Tibial nerve (tissue), 4 donors: ENCODE measurements at places on chromosomes 3 and 15.

DNA sequence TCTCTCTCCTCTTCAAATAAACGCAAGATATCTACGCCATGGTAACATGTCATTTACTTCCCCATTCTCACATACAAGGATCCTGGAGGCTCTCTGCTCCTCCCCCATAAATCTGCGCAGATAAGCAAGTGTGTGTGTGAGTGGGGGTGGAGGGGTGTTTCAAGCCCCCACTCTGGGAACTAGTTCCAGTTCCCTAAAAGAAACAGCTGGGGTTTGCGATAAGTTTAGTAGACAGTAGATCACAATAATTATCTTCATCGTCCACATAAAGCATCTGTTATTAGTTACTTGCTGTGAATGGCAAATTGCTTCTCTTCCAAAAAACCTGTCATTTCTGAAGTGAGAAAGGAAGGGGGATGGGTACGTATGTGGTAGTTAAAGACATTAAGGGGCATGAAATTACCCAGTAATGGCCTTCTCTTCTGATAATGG, 79.8 kb downstream of the RBPMS2 start:
- DNase-seq, result no peak

DNA sequence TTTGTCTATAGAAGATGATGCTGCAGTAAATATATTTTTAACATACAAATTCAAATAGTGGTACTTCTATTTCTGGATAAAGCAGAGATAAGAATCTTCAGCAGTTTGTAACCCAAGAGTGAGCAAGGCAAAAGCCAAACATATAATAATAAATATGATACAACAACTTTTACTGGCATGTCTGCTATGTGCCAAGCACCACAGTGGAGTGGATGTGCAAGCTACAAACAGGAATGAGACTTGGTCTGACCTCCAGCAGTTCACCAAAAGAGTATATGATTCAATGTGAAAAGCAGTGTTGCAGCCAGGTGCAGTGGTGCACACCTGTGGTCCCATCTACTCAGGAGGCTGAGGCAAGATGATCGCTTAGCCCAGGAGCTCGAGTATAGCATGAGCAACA, 395.6 kb downstream of the EPHB1 start:
- DNase-seq, result no peak

DNA sequence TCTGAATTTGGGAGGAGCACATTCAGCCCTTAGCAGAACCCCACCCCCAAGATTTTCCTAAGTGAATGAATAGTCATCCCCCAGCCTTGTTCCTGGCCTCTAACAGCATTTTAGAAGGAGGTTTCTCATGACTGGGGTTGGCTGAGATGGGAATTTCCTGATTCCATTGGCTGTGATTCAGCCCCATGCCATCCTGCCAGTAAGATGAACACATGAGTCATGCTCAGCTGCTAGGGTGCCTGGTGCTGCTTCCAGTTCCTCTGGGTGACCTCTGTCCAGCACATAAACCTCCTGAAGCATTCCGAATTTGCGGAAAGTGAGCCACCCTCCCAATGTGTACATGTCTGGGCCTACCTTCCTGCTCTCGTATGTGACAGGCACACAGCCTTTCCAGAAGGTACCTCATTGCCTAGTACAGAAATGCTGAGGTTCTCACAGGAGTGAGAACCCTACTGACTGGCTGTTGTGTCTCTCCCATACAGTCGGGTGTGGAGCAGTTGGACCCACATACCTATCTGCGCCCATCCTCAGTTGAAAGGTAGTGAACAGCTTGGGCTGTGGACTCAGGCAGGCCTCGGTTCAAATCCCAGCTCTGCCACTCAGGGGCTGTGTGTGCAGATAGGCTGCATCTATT, 91.7 kb downstream of the APBA2 start:
- no peak for DNase-seq

- no peak for DNase-seq
Measured at GRCh38 chr3:15206662-15207576, 873 bp downstream of the CAPN7 start.

- DNase-seq, result no peak
Measured at GRCh38 chr3:57981483-57982087, 26.6 kb upstream of the FLNB start.

- DNase-seq, result no peak
Measured at GRCh38 chr3:127147291-127147885, 45.5 kb upstream of the PRR23E start.

DNA sequence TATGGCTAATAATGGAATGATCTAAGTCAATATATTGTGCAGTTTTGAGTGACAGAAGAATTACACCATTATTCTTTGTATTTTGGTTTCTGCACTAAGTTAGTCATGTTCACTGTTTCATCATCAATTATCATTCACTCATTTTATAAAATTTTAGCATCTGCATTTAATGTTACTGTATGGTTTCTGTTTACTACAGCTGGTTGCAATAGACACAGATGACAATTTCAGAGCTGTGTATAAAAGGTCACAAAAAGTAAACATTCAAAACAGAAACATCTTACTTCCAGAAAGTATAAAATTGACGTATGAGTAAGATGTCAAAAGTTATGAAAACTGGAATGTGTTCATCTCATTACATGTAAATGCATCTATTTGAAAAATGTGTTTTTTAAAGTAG, 111.1 kb upstream of the GBE1 start:
- no peak for DNase-seq

DNA sequence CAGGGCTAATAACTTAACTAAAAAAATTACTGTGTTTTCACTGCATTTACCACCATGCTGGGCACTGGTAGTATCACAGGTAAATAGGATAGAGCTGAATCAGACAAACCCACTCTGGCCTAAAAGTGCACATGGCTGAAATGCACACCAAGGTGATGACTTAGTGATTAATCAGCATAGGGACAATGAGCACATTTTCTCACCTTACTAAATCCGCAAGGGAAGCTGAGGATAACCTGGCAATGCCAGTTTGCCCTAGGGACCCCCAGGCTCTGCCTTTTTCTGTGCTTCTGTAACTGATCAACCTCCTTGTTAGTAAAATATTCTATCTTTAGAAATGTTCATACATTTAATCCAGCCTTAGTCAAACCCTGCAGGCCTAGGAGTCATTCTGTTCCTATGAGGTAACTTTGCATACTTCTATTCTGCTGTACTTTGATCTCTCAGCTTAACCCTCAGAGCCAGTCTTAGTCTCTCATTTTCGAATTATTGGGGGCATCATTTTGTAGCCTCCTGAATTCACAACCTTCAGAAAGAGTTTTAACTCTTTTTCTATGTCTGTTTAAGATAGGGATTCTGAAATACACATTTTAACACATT, 562.9 kb upstream of the KCNMB2 start:
- DNase-seq, result no peak

DNA sequence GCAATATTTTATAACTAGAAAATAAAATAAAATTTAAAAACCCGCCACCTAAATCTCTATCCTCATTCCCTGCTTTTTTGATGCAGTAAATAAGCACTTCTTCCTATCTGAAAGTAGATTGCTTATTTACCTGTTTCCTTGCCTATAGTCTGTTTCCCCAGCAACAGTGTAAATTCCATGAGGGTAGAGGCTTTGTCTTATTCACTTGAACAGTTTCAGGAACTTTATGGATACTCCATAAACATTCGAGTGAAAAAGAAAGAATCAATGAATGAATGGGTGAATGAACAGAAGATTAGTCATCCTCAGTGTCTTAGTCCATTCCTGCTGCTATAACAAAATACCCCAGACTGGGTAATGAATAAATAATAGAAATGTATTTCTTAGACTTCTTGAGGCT, 41.7 kb downstream of the SHC4 start:
- DNase-seq, result no peak

GRCh38 chr15:49718846-49719245, 98.0 kb downstream of the DTWD1 start:
- no peak for DNase-seq

DNA sequence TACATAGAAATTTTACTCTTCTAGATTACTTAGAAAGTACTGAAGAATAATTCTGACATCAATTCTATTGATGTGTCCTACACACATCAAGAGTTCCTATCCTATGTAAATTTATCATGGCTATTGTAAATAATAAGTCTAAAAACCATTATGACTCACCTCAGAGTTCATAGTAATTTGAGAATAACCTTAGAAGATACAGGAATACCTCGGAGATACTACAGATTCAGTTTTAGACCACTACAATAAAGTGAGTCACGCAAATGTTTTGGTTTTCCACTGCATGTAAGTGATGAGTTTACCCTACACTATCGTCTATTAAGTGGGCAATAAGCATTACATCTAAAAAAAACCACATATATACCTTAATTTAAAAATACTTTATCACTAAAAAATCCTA, 74.8 kb downstream of the NR1I2 start:
- no peak for DNase-seq

- DNase-seq, result peak; percentile 48
Measured at GRCh38 chr3:190120269-190121060, at the start of gene P3H2. TSS of gene P3H2 (minus strand) at chr3:190120897. CDS start at chr3:190120731, 166 bp downstream.

DNA sequence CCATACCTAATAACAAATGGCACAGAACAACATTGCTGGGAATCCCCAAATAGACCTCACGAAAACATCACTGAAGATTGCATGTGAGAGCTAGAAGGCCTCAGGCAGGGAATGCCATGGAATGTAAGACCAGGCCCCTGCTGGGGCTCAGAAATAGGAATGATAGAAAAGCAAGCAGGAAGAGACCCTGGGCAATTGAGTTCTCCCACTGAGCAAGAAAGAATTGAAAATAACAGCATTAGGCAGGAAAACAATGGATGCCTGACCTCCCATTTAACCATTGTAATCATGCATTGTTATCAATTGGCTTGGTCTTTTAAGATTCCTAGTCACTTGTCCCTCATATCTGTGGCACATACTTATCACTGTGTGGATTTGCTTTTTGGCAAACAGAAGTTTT, 581.6 kb downstream of the FHIT start:
- no peak for DNase-seq

- DNase-seq, result no peak
Measured at GRCh38 chr3:187805774-187806173, 60.5 kb upstream of the BCL6 start.

- DNase-seq, result no peak
Measured at GRCh38 chr3:127222664-127223063, 29.7 kb downstream of the PRR23E start.

- no peak for DNase-seq
Measured at GRCh38 chr3:36558961-36559360, 178.7 kb downstream of the STAC start.

GRCh38 chr3:69283496-69283895, 102.4 kb downstream of the FRMD4B start:
- DNase-seq, result no peak

DNA sequence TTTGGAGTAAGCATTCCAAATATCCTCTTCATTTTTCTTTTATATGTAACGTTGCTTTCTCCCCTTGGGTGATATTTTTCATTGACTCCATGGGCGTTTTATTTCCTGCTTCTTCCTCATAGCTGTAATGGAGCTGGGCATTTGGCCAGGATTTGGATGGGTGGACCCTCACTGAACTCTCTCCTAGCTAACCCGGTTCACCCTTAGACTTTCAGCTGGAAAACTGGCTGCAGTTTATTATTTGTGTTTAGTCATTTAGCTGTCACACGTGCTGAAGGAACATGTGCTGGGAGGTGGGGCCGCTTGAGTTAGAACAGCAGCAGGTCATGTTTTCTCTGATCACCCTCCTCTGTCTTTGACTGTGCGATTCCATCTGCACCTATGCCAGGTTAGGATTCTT, 407.6 kb downstream of the ZIC1 start:
- DNase-seq, result peak; percentile 42

- peak; percentile 80 for DNase-seq
Measured at GRCh38 chr3:190566043-190566933, 52.4 kb downstream of the IL1RAP start.

DNA sequence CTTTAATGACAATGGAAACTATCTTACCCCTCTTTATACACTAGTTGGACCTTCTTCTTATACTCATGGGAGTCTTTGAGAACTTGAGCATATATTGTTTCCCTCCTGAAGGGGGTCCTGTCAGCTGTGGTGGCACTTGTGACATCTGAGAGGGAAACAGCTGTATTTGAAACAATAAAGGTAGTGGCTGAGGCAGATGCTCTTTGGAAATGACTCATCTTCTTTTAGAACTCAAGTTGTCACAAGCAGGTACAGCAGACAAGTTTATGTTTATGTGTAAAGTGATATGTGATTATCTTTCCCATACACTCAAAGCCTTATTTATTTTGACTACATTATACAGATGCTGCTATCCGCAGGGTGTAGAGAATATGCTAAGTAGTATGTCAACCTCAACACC, 220.0 kb upstream of the GRM7 start:
- no peak for DNase-seq

GRCh38 chr3:164230385-164231094, 847.8 kb downstream of the SI start:
- DNase-seq, result no peak

DNA sequence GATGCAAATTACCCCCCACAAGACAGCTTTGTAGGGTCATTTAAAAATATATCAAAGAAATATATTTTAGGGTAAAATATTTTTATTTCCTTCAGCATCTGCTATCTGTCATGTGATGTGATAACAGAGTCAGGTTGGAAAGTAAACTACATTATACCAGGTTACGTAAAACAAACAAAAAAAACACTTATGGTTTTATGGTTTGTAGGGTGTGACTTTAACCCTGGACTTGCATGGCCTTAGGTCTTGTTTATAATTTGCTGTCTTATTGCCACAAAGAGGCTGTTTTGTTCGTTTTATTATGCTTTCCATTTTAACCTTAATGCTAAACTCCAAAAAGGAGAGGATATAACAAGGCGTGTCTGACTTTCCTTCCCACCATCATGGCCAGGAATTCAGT, 244.5 kb upstream of the MME start:
- no peak for DNase-seq

GRCh38 chr15:46315434-46315833, 680.6 kb downstream of the SQOR start:
- no peak for DNase-seq

DNA sequence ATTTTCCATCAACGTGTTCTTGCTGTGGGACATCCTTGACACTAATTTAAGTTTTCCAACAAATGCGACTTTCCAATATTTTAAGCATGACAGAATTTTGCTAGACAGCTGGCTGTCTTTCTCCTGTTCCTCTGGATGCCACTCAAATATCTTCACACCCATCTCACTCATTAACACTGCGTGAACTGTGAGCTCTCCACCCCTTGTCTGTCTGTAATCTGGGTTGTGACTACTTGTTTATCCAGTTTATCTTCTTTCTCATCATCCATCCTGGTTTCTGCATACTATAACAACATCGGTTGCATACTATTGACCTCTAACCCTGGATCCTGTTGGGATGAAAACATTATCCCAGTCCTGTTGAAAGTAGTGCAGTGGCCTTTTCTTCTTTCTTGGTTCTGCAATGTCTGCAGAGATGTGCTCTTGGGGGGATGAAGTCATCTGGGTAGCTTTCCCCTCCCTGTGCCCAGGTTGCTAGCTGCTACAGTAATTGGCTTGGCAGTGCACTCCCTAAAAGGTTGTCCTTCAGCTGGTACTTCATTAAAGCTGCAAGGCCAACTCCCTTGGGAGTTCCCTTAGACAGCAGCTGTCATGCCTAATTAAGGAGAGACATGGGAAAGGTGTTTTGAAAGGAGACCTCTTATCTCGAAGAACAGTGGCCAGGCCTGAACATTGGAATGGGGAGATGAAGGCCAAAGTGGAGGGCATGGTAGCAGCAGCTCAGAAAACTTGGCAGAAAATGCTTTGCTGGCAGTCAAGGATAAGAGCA, 24.7 kb downstream of the KAT2B start:
- DNase-seq, result no peak
